ENCODE measurements at places on chromosomes 6 and 20.

DNA sequence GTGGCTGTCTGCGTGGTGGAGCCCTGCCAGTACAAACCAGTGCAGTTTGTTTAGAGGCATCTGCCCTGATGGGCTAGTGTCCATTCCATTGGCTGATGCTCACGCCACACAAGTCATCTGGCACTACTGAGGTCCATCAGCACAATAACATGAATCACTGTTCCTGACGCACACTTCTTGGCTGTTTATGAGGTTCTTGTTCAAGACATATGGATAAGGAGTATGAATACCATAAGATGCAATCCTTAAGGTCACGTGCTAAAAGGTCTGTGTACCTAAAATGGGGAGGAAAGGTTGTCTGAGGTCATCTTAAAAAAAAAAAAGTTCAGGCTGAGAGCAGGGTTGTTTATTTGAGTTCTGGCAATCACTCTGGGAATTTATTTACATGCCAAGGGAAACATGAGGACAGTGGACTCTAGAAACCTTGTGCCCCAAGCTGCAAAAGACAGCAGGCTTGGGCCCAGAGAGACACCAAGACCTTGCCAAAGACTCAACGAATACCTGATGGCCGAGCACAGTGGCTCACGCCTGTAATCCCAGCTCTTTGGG, 54.1 kb upstream of the SHLD1 start:
- no peak for DNase-seq

- no peak for DNase-seq
These were observed 4.4 kb upstream of the PXDC1 start for GRCh38 chr6:3755637-3756545.

DNA sequence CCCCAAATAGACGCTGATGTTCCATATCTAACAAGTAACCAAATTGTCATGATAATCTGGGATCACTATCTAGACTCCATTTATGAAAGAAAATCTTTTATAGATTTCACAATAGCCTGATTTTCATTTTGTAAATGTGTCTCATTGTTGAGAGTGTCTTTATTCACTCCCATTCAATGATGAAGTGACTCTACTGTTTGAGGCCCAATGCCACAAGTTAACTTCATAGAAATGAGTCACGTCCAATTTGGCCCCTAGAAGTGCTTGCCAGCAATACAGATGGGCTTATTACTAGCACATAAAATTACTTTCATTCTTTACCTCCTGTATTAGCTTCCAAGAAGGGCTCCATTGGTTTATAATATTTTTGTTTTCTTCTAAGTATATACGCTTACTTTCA, 6.3 kb downstream of the IPCEF1 start:
- no peak for DNase-seq

DNA sequence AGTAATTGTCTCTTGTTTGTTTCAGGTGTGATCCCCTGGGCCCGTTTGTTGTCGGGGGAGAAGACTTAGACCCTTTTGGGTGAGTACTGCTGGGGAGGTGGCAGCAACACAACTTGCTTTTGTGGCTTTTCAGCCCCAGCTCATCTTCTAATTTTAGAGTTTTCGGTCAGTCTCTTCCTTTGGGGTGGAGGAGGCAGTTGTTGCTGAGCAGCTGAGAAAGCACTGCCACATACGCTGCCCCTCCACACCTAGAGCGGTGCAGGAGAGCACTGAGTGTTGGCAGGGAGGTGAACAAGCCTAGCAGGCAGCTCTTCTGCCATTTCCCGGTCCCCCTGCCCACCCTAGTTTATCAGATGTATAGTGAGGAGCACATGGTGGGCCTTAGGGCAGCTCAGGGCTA, 21.7 kb downstream of the TMEM74B start:
- DNase-seq: no peak

GRCh38 chr6:7828124-7828523, 82.5 kb downstream of the TXNDC5 start:
- DNase-seq: no peak

- no peak for DNase-seq
These were observed 3.3 kb downstream of the RNF144B start for GRCh38 chr6:18390476-18390875.

- no peak for DNase-seq
These were observed 212.5 kb downstream of the CDH4 start for GRCh38 chr20:61464307-61465303.

DNA sequence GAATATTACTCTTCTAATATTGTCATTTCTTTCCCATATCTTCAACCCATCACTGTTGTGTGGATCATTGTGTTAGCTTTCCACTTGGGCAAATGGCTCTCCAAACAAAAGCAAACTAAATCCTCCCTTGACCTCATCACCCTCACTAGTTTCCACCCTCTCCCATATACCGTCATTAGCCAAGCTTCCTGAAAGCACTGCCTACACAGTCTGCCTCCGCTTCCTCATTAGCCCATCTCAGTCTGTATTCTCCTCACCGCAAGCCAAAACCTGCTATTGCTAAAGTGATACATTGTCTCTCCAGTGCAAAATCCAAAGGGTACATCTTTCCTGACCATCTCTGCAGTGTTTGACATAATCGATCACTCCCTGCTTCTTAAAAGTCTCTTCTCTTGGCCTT, 212.6 kb downstream of the CLIC5 start:
- no peak for DNase-seq

GRCh38 chr6:25579902-25580495, 72.0 kb upstream of the SCGN start:
- no peak for DNase-seq

GRCh38 chr6:159665868-159666635, 27.0 kb downstream of the SOD2 start:
- no peak for DNase-seq

GRCh38 chr6:13846841-13847240, 32.5 kb upstream of the MCUR1 start:
- DNase-seq: no peak

GRCh38 chr6:141990840-141991239, 141.9 kb upstream of the GJE1 start:
- no peak for DNase-seq

GRCh38 chr20:2902291-2902690, 29.0 kb downstream of the PTPRA start:
- DNase-seq: no peak

DNA sequence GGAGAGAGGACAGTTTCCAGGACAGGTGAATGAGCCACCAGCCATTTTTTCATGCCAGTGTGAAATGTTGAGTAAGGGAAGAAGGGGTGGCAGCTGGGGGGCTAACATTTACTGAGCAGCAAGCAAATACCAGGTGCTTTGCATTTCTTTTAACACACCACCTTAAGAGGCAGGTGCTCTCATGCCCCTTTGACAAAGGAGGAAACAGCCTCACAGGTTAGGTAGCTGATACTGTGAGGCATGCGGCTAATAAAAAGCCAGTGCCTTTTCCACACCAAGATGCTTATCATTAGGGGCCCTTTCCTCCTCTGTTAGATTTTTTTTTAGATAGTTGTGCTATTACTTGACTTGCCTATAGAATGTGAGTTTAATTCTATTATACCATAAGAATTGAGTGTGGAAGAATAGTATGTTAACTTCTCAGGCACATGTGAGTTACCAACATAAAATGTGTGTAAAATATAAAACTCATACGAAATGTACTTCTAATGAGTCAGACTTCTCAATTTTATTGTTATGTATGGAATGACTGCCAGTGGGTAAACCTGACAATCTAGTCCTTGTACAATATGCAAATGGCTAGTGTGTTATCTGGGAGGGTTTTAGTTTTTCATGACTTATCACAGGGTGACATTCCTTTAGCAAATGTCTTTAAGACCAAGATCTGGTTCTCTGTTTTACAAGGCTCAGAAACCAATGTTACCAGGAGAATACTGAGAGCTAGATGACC, 260.0 kb downstream of the TMEM242 start:
- DNase-seq: peak; percentile 20

DNA sequence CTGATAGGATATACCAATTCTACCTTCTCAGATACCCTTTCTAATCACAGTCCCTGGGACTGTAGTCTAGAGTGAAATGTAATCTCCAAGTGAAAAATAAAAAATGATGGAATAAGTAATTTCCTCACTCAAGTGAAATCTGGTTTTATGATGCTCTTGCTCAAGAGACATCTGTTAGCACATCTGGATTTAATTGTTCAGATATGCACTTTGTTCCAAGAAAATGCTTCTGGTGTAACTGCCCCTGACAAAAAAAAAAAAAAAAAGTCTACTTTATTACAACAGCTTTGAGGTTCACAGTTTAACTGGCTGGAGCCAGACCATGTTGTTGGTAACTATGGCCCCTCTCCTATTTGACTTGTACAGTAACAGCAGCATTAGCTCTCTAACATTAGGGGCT, 251.8 kb downstream of the BTBD9 start:
- no peak for DNase-seq

DNA sequence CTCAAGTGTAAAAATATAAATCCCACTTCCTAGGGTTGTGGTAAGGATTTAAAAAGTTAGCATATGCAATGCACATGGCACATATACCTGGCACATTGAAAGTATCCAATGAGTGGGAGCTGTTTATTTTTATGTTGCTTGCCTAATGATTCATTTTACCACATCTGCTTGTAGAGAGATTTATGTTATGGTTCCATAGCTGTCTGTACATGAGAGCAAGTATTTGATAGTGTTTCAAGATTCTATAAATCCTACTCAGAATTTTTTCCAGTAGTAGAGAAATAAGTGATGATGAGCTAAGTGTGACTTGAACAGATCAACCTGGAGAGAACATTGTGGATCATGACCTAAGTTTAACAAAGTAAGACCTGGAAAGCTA, 125.3 kb upstream of the SPTLC3 start:
- no peak for DNase-seq

GRCh38 chr6:63492476-63492875, 79.8 kb upstream of the LOC128125822 start:
- DNase-seq: no peak

DNA sequence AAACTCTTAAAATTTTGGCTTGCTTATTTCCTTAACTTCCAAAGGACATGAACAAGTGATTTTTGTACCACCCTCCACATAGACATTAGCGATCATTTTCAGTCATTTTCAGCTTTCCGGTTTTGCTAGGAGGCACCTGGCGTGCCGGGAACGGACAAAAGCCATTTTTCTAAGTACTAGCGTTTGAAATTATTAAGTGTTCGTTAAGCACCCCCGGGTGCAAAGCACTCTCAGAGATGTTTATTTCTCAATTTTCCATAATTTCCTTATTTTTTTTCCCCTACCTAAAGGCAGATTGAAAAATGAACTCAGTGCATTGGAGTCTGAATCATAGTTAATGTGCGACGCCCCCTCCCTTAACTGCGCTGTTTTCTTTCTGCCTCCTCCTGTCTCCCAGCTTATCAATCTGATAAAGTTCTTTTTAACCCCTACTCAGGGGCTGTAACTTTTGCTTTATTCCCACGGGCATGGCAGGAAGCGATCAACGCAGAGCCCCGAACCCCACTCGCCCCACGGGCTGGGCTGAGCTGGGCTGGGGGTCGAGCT, 58.2 kb downstream of the ZNF831 start:
- DNase-seq: no peak

- DNase-seq: no peak
These were observed 16.8 kb upstream of the KCNK16 start for GRCh38 chr6:39339096-39339867.

- DNase-seq: no peak
These were observed 46.8 kb downstream of the TRDN start for GRCh38 chr6:123589973-123590372.

GRCh38 chr6:7004581-7005297, 103.0 kb upstream of the RREB1 start:
- DNase-seq: no peak

DNA sequence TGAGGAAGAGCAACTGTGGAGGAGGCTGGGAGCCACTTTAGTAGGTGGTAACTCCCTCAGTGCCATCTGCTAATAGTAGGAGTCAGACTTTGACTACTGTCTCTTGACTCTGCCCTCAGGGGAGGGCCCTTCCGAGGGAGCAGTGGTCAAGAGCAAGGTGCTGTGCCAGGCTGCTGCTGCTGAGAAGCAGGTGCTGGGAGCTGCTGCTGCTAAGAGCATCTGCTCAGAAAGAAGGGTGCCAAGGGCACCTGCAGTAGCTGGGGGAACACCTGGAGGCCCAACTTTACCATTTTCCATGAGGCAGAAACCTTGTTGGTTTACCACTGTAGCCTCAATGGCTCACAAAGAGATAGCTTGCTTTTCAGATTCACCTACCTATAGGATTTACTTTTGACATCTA, 18.5 kb downstream of the GGTLC1 start:
- no peak for DNase-seq

GRCh38 chr20:37290158-37290810, 829 bp downstream of the MANBAL start:
- no peak for DNase-seq

DNA sequence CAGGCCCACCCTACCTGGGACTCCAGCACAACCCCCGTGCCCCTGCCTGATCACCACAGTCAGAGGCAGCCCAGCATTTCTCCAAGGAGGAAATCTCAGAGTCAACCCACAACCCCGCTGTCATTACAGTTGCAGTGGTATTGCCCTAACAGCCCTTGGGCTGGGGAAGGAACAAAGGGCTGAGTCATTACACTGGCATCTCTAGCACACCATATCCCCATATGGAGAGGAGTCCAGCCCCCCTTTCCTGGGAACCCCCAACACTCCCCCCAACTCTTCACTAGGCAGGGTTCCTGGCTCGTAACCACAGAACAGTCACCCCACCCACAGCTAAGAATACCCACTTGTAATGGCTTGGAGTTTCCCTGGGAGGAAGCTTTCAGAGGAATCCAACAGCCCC, 149.4 kb upstream of the OGFRL1 start:
- no peak for DNase-seq

DNA sequence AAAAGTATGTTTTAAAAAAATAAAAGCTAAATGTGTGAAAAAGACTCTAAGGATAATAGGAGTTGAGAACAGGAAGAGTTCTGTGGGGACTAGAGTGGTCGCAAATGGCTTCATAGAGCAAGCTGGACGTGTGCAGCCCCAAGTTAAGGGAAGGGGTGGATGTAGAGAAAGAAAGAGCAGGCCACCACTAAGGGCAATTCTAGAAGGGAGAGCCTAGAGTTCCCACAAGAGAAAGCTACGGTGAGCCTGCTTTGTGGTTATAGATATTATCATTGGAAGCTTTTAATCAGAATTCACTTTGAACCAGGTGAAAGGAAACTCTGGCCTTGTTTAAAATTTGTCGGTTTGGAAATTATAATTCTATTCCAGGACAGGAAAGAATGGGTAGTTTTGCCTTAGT, 101.6 kb downstream of the HIVEP2 start:
- no peak for DNase-seq

DNA sequence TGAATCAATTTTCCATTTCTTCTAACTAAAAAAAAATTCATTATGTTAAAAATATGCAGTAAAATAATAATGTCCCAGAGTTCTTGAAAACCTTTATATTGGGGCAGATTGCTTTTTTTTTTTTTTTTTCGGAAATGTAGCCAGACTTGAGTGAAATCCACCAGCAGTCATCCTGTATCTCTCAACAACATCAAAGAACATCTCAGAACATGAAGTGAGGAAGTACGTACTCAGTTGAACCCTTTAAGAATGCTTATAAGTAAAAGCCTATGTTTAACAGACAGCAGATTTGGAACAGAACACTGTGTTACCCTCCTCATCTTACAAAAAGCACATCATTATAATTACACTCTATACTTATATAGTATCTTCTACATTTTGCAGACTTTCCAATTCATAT, 51.0 kb upstream of the SUPT3H start:
- no peak for DNase-seq

GRCh38 chr6:169190144-169190584, 63.5 kb downstream of the THBS2 start:
- no peak for DNase-seq

GRCh38 chr20:63706852-63707557, 771 bp downstream of the ARFRP1 start:
- DNase-seq: no peak
